ENCODE measurements at places on chromosomes 2 and 18.

DNA sequence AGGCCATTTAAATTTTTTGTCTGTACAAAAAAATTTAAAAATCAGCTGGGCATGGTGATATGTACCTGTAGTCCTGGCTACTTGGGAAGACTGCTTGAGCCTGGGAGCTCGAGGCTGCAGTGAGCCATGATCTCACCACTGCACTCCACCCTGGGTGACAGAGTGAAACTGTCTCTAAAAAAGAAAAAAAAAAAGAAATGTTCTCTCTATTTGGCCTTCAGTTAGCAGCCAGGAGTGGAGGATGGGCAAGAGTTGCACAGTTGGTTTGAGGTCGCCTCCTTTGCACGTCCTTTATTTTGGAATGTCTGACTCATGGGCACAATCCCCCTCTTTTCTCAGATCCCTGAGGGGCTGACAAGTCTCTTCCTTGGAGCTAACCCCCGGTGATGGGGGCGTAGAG, 26.3 kb downstream of the ITM2C start:
- no peak for DNase-seq

DNA sequence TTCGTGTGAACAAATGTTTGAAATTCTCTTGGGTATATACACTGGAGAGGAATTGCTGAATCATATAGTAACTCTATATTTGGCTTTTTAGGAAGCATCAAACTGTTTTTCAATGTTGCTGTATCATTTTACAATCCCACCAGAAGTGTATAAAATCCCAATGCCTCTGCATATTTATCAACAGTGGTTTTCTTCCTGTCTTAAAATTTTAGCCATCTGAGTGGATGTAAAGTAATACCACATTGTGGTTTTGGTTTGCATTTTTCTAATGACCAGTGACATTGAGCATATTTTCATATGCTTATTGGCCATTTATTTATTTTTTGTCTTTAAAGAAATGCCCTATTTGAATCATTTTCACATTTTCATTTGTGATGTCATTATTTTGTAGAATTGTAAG, 22.8 kb upstream of the LRP1B start:
- DNase-seq = no peak

GRCh38 chr2:179201869-179202268, 62.8 kb downstream of the SESTD1 start:
- no peak for DNase-seq

- DNase-seq = no peak
Measured at GRCh38 chr18:70370762-70371733, 82.2 kb downstream of the SOCS6 start.

GRCh38 chr2:11387100-11387390, 42.6 kb upstream of the ROCK2 start:
- no peak for DNase-seq

GRCh38 chr2:60213865-60214625, 339.4 kb downstream of the BCL11A start:
- DNase-seq = peak; percentile 3

DNA sequence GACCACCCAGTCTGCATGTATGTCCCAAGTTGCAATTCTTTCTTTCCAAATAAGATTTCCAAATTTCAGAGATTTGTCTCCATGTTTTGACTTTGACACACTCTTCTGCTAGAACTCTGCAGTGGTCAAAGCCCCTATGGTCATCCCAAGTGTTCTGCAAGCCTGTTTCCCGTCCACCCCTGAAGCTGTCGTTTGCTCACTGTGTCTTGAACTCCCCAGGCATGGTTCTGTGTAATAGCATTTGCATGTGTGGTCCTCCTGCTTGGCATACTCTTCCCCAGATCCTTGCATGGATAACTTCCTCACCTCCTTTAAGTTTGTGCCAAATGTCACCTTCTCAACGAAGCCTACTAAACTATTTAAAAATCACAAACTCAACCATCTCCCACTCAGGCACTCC, 3.9 kb upstream of the MTLN start:
- DNase-seq = no peak

DNA sequence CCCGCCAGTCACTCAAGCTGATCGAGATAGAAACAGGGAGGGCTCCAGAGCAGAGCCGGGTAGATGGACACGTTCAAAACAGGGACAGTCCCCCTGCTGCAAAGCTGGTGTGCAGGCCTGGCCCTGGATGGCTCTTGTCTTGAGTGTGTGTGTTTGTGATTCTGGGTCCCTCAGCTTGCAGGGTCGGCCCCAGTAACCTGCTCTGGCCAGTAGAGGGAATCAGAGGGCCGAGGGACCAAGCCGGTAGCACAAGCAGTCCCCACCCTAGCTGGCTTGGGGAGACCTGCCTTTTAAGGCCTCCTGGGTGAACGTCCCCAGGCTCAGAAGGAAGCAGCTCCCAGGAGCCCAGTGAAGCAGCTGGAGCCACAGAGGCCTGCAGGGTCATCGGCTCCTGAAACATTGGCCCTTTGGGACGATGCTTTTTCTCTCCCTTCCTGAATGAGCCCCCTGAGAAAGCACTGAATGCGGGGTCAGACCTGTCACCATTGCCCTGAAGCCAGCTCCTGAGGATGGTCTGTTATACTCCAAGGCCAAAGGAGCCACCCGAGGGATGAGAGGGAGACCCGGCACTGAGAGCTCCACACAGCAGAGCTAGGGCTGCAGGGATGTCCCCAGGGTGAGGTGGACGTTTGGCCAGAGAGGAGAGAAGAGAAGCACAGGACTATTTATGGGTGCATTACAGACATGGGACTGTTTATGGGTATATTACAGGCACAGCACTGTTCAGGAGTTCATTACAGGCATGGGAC, 15.4 kb upstream of the MLPH start:
- no peak for DNase-seq

GRCh38 chr2:211994806-211995205, 543.8 kb downstream of the ERBB4 start:
- no peak for DNase-seq

- no peak for DNase-seq
Measured at GRCh38 chr2:74767618-74768017, 66.3 kb upstream of the HK2 start.

DNA sequence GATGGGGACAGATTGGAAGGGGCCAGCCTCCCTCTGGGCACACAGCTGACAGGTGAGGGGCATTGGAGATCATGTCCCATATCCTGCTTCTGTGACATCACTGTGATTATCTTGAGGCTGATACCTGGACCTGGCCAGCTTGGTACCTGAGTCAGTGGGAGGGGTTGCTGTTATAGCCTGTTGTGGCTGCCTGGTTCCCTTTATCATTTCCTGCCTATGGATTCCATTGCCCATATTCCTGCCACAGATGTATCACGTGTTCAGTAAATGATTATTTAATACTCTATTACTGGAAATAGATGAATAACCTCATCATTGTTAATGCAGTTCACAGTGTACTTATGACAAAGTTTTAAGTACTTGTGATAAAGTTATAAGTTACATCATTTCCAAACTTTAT, 7.8 kb upstream of the SCYGR1 start:
- no peak for DNase-seq

- no peak for DNase-seq
Measured at GRCh38 chr2:226247289-226248275, 552.0 kb downstream of the IRS1 start.

- no peak for DNase-seq
Measured at GRCh38 chr2:74806920-74807319, 27.0 kb upstream of the HK2 start.

GRCh38 chr18:51739044-51739666, 541.7 kb upstream of the MEX3C start:
- DNase-seq = no peak

GRCh38 chr2:47046271-47046670, 108.8 kb downstream of the STPG4 start:
- no peak for DNase-seq

DNA sequence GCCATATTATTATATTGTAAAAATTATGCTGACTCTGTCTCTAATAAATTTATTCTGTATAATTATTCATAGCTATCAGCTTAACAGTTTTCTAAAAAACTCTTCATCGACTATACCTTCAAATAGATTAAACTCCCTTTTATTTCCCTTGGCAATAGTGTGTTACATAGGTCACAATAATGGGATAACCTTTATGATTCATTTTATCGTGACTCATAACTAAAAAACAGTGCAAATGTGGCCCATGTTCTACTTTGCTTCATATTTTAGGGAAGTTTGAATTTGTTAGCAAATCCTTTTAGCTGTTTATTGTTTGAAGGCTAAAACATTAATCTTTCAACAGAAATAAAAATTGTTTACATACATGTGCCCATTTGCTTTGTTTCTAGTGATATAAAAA, 783.2 kb upstream of the CDH2 start:
- DNase-seq = no peak

DNA sequence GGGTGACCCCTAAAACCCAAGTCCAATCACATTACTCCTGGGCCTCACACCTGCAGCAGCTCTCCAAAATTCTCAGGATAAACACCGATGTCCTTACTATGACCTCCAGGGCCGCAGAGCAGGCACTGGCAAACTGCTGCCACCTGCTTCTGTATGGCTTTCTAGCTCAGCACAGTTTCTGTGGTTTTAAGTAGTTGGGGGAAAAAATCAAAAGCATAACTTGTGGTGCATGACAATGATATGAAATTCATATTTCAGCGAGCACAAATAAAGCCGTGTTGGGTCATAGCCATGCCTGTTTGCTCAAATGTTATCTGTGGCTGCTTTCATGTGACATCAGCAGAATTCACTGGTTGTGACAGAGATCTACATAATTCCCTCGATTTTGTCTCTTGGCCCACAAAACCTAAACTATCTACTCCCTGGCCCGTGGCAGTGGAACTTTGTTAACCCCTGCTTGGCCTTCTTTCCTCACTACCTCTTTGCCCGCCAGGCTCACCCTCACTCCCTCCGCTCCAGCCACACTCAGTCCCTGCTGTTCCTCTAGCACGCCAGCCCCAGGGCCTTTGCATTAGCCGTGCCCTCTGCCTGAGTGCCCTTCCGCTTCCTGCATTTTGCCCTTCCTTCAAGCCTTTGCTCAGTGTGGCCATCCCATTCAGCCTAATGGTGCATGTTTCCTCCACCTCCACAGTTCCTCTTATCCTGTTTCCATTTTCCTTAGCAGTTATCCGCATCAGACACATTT, 108.3 kb downstream of the AGAP1 start:
- no peak for DNase-seq

DNA sequence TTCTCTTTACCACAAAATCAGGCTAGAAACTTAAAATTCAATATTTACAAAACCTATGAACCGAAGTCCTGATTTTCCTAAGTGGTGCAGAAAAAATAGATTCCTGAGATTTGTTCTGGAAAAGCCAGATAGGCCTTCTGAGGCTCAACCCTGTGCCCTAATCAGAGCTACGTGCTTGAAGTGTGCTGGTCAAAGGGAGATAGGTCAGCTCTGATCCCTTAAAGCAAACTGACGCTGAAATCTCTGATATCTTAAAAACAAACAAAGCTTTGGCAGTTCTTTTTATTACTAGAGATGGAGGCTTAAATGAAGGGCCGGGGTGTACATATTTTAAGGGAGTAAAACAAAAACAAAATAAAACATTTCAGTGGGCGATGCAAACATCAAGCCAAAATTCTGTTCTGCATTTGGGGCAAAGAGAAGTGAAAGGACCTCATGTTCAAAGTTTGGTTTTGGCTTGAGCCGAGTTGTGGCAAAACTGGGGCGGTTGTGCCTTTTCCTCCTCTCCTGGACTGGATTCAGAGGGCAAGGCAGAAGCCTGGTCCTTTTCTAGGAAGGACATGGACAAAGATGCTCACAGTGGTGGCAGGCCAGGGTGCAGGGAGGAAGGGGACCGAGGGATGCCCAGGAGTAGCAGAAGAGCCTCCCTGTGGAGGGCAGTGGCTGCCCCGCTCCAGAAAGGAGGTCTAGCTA, 295.0 kb downstream of the CDCA7 start:
- no peak for DNase-seq

- DNase-seq = no peak
Measured at GRCh38 chr2:55162284-55163006, 69.6 kb downstream of the CLHC1 start.

DNA sequence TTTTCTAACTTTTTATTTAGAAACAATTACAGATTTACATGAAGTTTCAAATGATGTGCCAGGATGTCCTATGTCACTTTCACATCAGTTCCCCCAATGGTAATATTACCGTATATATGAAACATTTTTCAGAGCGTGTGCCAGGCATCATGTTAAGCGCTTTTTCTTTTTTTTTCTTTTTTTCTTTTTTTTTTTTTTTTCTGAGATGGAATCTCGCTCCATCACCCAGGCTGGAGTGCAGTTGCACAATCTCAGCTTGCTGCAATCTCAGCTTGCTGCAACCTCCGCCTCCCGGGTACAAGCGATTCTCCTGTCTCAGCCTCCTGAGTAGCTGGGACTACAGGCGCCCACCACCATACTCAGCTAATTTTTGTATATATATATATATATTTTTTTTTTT, 5.6 kb upstream of the PPP4R1 start:
- DNase-seq = no peak

DNA sequence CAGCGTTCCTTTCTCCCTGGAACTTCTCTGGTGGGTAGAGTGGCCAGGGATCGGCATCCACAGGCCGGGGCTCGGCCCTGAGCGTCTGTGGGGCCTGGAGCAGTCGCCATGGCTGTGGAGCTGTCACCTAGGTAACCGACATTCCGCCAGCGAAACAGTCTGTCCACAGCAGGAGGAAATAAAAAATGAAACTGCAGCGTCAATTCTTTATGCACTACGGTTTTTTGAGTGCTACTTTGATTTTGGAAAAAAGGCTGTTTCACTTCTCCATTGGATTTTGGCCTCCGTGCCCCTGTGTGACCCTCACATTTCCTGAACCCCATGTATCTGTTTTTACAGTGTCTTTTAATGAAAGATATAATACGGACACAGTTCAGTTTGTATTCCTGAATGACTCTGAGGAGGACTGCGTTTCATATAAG, 163.4 kb downstream of the LDLRAD4 start:
- DNase-seq = no peak

DNA sequence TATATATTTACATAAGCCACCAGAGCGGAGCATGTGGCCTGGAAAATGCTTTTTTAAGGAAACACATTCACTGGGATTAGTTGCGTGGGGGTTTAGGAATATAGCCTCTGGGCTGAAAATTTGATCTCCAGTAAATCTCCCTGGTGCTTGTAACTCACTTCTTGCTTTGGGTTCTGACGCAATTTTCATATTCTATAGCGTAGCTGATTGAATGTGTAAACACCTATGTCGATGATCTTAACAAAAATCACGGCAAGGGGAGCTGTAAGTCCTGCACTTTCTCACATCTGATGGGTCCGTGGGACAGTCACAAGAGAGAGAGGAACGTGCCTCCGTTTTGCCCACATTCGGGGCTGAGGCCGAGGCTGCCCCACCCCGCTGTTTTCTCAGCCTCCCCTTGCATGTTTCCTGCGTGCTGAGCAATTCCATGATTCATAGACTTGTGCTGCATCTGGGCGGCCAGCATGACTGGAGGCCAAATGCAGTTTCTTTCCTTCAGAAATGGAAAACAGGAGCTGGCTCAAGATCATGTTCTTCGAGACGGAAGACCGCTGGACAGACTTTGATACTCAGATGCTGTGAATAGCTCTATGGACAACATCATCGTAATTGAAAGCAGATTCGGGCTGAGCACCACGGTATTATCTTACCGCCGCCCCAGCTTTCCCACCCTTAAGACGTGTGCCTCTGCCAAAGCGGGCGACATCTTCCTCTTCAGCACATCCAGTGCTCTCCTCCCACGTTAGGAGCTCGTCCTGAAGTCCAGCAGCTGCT, 109.2 kb downstream of the TMEM18 start:
- DNase-seq = no peak
